ENCODE measurements at places on chromosomes 3 and 15. TPM values are rescaled to one million over a fixed set of nuclear protein-coding genes. Genes with fewer than 3 reads are reported as not detected.

GRCh38 chr3:59608356-59608755 lies 558.5 kb upstream of the CFAP20DC start:
- DNase-seq: no peak

- no peak for DNase-seq
Measured at GRCh38 chr3:73508330-73508954, 116.3 kb downstream of the PDZRN3 start.

- DNase-seq: no peak
Measured at GRCh38 chr15:26929588-26929987, 41.4 kb upstream of the GABRG3 start.

DNA sequence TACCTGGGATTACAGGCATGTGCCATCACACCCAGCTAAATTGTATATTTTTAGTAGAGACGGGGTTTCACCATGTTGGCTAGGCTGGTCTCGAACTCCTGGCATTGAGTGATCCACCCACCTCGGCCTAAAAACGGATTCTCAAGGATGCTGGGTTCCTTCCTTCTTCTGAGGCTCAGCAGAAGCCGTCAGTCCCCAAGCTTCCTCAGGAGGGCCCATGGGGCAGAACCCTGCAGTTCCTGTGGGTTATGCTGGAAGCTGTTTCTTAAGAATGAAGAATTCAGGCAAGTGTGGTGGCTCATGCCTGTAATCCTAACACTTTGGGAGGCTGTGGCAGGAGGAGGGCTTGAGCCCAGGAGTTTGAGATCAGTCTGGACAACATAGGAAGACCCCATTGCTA lies 29.0 kb upstream of the ZNF710 start:
- DNase-seq: no peak

- DNase-seq: no peak
Measured at GRCh38 chr15:91100814-91101607, 954 bp downstream of the SV2B start.

DNA sequence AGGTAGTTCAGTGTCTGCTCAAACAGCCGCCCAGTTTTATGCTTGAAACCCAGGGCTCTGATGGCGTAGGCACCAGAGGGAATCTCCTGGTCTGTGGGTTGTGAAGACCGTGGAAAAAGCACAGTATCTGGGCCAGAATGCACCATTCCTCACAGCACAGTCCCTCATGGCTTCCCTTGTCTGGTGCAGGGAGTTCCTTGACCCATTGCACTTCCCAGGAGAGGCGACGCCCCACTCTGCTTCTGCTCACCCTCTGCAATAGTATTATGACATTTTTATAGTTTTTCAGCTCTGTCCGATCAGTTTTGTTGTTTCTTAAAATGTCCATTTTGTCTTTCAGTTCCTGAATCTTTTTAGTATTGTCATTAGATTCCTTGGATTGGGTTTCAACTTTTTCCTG lies 343.5 kb downstream of the EDEM1 start:
- DNase-seq: no peak

- DNase-seq: no peak
Measured at GRCh38 chr3:174498638-174499037, 360.5 kb upstream of the NAALADL2 start.

DNA sequence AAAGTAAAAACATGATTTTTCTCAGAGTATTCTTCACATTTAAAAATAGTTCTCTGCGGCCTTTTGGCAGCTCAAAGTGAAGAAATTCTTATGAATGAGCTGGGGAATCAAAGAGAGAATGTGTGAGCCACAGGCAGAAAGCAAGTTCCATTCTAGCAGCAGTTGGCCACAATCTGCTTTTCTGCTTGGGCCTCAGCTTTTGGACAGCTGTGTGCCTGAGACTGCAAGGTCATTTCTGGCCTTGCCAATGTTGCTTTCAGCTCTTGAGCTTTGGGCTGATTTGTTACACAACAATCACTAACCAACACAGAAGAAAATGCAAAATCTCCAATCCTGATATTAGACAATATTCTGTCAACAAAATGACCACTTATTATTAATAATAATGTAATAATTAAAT lies 14.4 kb upstream of the TM4SF4 start:
- DNase-seq: no peak

- no peak for DNase-seq
Measured at GRCh38 chr3:124362455-124362854, 367.8 kb upstream of the UMPS start.

- no peak for DNase-seq
Measured at GRCh38 chr3:34381243-34381642, 582.8 kb downstream of the PDCD6IP start.

DNA sequence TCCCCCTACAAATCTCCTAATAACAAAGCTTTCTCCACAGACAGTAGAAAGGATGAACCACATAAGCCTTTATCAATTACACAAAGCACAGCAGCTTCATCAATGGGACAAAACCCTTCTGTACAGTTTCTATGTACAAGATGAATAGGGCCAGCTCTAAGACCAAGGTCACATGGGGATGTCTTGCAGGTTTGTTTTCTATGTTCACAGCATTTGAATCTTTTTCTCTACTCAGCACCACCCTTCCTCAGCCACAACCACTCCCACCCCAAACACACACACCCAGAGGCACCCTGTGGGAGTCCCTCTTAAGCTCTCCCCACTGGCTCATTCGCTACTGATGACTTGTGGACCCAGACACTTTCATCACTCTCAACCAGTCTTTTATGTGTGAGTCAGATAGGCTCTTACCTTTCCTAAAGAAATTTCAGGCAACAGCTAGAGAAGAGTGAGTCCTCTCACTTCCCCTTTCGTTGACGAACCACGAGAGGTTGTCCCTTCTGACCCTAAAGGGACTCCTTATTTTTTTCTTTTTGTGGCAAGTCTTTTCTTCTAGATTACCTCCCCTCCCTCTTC lies 57.9 kb downstream of the ARHGAP31 start:
- peak; percentile 45 for DNase-seq

- DNase-seq: no peak
Measured at GRCh38 chr15:81118361-81118760, 15.7 kb upstream of the CFAP161 start.

- no peak for DNase-seq
Measured at GRCh38 chr3:3069723-3070122, 40.5 kb downstream of the IL5RA start.

DNA sequence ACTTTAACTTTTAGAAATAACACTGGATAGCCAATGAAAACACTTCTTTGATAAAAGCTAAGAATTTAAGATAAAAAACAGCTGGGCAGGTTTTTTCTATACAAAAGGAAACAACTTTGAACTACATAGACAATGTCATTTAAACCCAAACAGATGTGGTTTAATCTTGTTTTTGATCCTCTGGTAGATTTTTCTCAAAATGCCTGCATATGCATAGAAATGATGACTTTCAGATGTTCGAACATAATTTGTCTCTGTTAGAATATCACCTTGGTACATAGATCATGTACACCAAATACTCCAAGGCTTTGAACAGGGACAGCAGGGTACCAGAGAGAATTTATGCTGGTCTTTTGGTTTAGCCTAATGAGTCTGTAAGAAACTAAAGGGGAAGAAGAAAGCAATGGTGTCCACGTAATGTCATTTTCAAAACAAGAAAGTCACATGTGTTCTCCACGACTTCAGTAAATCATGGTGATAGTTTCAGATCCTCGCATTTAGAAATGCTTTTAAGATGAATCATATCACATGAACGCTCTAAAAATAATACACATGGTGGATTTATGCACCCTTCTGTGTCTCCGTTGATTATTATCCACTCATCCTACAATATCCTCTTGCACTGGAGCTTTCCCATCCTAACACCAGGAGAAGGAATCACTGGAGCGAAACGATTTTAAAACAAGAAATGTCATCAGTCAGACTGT lies 160.1 kb upstream of the PDZRN3 start:
- no peak for DNase-seq

GRCh38 chr3:150407051-150407807 lies 869 bp upstream of the TSC22D2 start:
- no peak for DNase-seq

- no peak for DNase-seq
Measured at GRCh38 chr3:79056498-79056897, 711.3 kb downstream of the ROBO1 start.

DNA sequence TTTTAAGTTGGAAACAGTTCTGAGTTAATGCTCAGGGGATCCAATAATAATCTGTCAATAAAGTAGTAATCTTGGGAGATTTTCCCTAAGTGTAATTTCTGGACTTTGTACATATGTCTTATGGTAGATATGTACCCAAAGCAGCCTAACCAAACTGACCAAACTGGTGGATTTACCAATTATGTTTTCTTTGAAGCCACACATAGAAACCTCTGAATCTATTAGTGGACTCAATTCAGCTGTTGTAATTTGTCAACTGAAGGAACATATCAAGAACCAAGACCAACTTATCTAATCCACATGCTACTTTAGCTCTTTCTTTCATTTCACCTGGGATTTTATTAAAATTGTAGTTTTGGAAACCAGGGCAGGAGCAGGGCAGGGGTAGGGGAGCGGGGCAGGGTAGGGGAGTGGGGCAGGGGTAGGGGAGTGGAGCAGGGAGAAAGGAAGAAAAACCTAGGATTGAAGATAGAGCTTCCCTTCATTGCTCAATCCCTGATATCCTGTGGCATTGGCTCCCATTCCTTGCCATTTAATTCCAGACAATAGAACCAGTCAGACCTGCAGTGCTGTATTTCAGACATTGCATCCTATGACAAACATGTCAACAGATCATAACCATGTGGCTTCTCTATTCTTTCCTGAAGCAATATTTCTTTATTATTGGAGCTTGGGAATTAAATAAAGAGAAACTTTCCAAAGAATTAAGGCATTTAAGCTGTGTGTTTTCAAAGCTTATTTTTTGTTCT lies 101.8 kb downstream of the NFKBIZ start:
- no peak for DNase-seq

DNA sequence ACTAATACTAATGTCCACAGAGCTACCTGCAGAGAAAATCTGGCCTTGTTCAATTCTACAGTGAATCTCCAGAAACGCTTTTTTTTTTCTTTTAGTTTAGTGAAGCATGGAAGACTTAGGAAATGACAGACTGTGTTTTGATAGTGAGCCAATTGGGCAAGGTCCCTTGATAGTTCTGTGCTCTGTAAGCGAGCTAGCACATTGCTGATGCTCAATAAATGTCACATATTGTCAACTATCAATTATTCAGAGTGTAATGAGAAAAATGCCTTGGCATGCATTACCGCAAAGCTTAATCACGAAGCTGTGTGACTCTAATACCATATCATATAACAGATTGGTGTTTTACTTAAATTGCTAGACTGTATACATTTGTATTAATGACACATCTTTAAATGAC lies 5.2 kb upstream of the C3orf85 start:
- no peak for DNase-seq

GRCh38 chr15:101559952-101560351 lies 70.4 kb upstream of the PCSK6 start:
- no peak for DNase-seq

- DNase-seq: peak; percentile 38
Measured at GRCh38 chr3:45546716-45547701, 47.5 kb upstream of the LIMD1 start.

DNA sequence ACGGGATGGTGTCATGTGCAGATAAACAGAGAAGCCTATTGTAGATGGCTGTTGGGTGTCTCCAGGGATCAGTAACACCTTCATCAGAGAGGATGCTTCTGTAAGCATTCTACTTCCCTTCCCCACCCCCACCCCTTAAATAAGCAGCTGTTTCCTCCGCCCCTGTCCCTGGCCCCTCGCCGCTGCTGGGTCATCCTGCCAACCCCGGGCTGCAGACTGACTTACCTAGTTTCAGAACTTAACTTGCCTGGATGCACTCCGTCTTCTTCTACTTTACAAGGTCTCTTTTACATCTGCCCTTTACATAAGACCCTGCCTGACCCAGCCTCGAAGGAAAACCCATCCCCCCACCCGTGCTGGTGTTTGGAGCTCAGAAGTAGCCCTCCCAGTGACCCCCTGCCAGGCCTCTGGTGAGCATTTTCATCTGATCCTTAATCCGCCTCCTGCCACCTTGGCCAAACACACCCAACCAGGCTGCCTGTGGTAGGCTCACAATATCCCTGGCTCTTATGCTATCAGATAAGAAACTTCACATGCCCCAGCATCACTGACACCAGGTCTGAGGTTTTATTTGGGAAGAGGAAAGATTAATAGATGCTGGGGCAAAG lies 103.0 kb upstream of the HES1 start:
- no peak for DNase-seq

GRCh38 chr15:89352476-89352875 lies 17.9 kb upstream of the POLG start:
- DNase-seq: no peak

- DNase-seq: no peak
Measured at GRCh38 chr15:43277901-43278300, 11.2 kb upstream of the TGM5 start.

DNA sequence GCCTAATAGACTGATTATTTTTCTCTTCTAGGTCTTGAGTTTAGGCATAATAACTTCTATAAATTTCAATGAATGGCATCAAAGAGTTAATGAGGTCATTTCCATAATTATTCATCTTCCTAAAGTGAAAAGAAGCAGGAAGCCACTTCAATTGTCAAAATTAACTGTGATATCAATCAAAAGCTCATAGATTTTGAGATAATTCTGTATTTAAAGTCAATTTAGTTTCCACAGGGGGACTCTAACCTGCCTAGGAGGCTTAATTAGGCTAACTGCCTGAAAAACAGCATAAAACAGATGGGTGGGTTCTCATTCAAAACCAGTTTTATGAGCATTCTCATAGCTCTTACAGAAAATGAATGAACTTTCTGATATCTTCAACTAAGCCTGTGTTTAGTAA lies 177.8 kb downstream of the OTOL1 start:
- DNase-seq: no peak

DNA sequence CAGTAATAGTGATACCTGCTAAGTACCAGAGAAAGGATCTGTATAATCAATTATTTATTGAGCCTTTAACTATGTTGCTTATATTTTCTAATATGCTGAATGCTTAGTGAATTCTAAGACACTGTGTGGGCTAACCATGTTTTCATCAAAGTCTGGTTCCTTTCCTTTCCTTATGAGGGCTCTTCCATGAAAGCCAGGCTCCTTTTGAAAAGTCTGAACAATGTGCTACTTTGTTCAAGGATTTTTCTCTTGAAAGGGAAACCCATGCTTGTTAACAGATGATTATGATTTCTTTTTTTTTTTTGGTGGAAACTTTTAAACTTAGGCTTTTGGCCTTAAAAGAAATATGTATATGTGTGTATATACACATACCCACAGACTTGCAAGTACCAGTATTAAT lies 17.0 kb downstream of the YEATS2 start:
- DNase-seq: no peak

GRCh38 chr3:23430781-23431398 lies 227.8 kb downstream of the UBE2E2 start:
- no peak for DNase-seq

The SCG5 gene
- total RNA-seq: not detected

The LARP6 gene
- not detected for total RNA-seq

The TMOD2 gene
- total RNA-seq: 5.3 TPM

The ABCC5 gene
- total RNA-seq: 7.4 TPM

The PLA2G4E gene
- total RNA-seq: not detected

The RAD51 gene
- 1.3 TPM for total RNA-seq

The CNTN4 gene
- not detected for total RNA-seq

The NDN gene
- not detected for total RNA-seq

The C2CD4B gene
- not detected for total RNA-seq

The CDC25A gene
- total RNA-seq: 0.31 TPM

The CYP1A2 gene
- total RNA-seq: not detected

The CATSPER2 gene
- total RNA-seq: 5.2 TPM

The RASGRF1 gene
- not detected for total RNA-seq

The MYO9A gene
- total RNA-seq: 20.0 TPM

The GPR27 gene
- total RNA-seq: 0.30 TPM

The SPINT1 gene
- total RNA-seq: 0.54 TPM

The SLC35G2 gene
- total RNA-seq: 0.24 TPM

The ECE2 gene
- not detected for total RNA-seq

The TEX9 gene
- 1.7 TPM for total RNA-seq

The SLC12A8 gene
- not detected for total RNA-seq

The VGLL4 gene
- 13.8 TPM for total RNA-seq

The SMCO1 gene
- not detected for total RNA-seq

The LINGO1 gene
- total RNA-seq: not detected

Data from CD8-positive, alpha-beta T cell (primary cell).